ENCODE measurements at places on chromosomes 1 and 21. TPM values are rescaled to one million over a fixed set of nuclear protein-coding genes. Genes with fewer than 3 reads are reported as not detected.

Gene TRIM45
- total RNA-seq: 4.6 TPM

Gene RIMKLA
- total RNA-seq: under 0.01 TPM

Gene CRP
- total RNA-seq: not detected

GRCh38 chr1:83896299-83896698, 102.6 kb downstream of the TTLL7 start:
- no peak for DNase-seq

GRCh38 chr1:212743901-212744475, 44.3 kb upstream of the BATF3 start:
- no peak for DNase-seq

DNA sequence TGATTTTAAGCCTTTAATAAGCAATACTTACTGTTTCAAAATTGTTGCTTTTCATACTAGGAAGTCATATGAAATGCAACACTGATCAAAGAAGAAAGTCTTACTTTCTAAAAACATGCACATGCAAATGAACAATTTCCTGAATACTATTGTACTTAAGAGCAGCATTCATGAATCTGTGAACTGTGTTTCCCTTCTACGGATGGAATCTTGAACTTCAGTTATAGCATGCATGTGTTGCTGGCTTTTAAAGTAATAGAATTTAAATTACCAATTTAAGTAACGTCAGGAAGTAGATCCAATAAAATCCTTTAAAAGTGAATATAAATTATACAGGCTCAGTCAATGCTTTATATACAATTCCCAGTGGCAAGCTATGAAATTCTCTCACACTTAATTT, 348.9 kb downstream of the KCNT2 start:
- no peak for DNase-seq
